Activated CD8-positive, alpha-beta memory T cell treated with anti-CD3 and anti-CD28 coated beads for 1 hour (primary cell): ENCODE measurements at places on chromosomes 2 and 18.

- no peak for DNase-seq
Measured at GRCh38 chr2:159620796-159621195, 4.4 kb upstream of the BAZ2B start.

DNA sequence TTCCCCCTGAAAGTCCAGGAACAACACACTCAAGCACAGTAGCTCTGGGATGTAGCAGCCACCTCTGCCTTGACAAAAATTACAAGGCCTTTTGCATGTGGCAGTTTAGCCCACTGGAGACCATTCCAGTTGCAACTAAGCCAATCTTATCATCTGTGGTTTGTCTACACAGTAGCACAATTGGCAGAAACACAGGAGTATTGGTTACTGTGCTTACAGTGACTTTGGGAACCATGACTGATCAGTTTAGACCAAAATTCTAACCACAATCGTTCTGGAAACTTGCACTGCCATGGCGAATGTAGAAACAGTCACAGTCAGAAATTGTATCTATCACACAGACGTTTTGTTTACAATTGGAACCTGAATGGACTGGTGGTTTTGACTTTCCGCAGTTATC, 403.7 kb upstream of the MEIS1 start:
- no peak for DNase-seq

- no peak for DNase-seq
Measured at GRCh38 chr2:187569042-187569441, 14.8 kb upstream of the TFPI start.

DNA sequence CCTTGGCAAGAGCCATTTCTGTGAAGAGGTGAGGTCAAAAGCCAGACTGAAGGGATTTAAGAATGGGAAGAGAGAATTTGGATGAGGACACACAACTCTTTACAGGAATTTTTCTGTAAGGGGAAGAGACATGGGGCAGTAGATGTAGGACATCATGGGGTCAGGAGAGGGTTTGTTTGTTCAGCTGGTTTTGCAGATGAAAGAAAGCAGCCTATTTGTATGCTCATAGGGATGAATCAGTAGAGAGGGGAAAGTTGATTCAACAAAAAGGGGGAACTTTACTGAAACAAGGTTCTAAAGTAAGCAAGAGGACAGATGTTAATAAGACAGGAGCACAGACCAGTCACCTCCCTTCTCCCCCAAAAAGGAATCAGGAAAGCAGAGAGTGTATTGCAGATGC, 11.2 kb downstream of the SCG2 start:
- no peak for DNase-seq

GRCh38 chr2:3126911-3127621, 250.6 kb downstream of the EIPR1 start:
- DNase-seq = no peak

DNA sequence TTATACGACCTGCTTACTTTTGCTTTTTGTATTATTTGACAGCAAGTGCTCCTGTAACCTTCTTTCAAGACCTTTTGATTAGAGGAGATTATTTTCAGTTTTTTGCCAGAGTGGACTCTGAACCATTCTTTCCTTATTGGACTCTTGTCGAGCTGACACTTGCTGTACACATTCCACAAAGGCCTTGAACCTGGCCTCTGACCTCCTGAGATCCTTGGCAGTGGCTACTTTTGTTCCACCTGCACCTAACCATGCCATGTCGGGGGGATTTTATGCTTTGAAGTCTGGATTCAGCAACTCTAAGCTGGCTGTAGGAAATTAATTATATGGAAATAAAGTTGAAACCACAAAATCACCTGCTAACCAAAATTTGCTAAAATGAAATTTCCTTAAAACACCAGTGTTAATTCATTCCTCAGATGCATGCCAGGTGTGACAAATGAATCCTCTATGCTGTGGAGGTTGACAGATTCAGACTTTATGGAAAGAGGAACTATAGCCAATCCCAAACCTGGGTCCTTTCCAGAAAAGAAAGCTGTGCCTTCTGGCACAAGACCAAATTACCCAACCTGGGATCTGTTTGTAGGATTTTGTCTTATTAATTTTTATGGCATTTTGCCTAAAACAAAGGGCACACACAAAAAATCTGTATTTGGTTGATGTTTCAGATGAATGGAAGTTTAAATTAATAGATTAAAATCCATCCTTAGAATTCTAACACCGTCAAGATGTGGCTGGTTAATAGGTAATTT, 110.4 kb downstream of the CDC42EP3 start:
- DNase-seq = no peak

- DNase-seq = no peak
Measured at GRCh38 chr2:226701052-226701451, 98.6 kb downstream of the IRS1 start.

GRCh38 chr2:231715499-231715837, 7.1 kb downstream of the PTMA start:
- DNase-seq = no peak

GRCh38 chr18:43049021-43049420, 66.5 kb downstream of the RIT2 start:
- DNase-seq = no peak

DNA sequence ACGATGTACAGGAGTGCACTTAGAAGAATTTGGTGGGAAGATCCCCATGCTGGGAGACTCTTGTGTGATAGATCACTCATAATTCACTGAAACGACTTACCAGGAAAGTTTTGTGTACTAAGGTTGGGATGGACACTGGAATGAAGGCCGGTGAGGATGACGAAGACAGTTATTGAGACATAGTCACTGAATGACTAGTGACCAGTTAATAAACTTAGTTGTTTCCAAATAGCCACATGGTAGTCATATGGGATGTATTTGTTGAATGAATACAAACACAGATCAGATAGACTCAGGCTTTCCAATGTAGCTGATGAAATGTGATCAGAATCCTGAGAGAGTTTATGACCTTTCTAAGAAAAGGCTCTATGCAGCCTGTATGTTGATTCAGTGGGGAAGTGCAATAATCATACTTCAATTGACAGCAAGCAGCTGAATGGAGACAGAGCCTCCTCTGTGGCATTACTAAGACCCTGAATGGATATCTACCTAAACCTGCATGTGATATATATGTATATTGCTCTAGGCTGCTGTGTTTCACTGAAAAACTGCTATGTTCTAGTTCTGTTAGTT, 20.4 kb downstream of the GDF7 start:
- no peak for DNase-seq

- DNase-seq = no peak
Measured at GRCh38 chr2:135840601-135841000, 3.6 kb upstream of the LCT start.

GRCh38 chr2:75403991-75404428, 156.7 kb downstream of the EVA1A start:
- DNase-seq = no peak

GRCh38 chr2:240603081-240603835, 16.7 kb downstream of the CAPN10 start:
- no peak for DNase-seq
